RCC 7860 (cell line): ENCODE measurements at places on chromosomes 1 and 21.

DNA sequence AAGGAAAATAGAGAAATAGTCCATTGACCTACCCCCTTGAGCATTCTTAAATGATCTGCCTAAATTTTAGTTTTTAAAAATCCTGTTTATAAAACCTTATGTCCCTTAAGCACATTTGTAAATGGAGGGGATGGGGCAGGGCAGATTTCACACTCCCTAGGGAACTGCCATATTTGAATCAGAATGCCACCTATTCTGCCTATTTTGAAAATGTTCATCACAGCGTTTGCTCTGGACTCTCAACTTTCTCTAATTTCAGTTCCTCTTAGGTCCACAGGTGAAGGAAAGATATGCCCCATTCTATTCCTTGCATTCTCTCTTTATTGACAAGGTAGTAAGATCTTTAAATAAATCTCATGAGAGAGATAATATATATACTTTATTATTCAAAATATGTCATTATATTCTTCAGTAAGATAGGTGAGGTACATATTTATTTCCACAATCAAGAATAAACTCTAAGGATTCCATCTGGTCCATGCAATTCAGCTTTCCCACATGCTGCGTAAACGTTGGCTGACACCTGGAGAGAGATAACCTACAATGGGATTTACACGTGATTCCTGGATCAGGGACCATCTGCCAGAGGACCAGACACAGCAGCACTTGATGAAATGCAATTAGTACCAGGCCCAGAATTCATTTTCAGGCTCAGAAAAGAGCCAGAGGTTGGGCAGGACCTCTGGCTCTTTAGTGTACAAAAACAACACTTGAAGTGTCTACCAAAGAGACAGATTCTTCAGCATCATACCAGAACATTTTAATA, 1.2 kb upstream of the LPGAT1 start:
- DNase-seq: no peak

DNA sequence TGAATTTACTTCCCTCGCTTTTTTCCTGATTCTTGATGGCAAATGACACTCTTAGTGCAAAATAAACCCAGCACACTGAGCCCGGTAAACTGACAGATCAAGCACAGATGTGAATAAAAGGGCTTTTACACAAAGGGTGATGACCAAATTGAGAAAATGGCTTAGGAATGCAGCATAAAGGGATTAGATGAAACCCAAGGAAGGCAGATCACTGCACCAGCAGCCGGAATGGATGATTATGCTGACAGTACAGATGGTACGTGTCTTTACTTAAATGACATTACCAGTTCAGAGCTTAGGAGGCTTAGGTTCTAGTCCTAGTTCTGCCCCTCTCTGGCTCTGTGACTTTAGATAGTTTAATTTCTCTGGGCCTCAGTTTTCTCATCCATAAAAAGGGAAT, 12.0 kb downstream of the PKP1 start:
- no peak for DNase-seq

DNA sequence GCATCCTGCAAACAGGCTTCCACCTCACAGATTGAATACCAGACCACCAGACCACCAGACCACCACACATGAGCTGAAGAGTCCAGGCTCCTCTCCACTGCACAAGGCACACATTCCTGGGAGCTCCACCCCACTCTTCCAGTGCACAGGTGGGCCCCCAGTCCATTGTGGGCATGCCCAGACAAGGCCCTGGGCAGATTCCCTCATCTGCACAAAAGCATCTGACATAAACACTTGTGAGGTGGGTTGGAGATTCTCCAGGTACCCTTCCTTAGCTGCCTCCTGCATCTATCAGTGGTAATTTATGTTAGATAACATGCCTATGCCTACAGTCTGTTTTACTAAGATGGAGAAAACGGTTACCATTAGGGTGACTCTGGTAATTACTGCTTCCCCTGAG, 11.6 kb upstream of the CTBS start:
- DNase-seq: no peak

DNA sequence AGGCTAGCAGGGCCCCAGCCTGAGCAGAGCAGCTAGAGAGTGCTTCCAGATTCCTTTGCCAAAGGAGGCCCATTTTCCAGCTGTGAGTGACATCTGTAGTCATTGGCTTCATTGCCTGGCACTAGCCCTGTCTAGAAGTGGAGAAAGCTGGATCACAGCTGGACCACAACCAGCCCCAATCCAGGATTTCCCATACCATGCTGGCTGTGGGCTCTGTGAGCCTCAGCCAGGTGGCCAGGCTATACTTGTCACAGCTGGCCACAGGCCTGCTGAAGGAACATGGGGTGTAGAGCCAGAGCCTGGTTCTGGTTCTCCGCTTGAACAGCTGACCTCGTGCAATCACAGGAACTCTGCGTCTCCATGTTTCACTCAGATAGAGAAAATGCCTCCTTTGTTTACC, 36.6 kb downstream of the RIMKLA start:
- no peak for DNase-seq

- peak; percentile 89 for DNase-seq
Measured at GRCh38 chr1:201603613-201604232, 64.8 kb downstream of the NAV1 start.

DNA sequence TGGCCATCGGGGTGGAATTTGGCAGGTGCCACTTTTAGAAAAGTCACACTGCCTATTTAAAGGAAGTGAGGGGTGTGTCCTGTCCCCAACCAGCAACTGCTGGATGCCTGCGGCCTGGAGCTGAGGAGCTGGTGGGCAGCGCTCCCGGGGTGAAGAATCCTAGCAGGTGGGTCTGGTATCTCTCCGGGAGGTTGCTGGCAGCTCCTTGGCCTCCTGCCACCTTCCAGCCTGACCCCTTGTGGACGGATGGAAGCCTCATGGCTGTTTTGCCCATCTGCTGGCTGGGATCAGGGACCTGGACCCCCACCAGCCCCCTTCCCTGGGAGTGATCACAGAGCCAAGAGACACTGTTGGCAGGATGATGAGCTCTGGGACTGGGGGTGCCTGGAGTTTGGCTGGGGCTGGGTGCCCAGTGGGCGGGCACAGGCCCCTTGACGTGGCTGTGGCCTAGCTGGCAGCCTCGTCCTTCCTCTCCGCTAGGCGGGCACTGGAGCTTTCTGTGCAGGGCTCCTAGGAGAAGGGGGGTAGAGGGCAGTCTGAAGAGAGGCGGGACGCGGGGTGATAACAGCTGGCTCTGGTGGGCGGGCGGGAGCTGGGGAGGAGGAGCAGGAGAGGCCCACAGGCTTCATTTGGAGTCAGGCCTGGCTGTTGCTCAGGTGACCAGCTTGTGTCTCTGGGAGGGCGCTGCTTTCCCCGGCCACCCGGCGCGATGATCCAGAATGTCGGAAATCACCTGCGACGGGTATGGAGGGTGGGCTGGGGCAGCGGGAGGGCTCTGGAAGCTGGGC, at the start of gene ACOT11:
ACOT11 (plus strand) TSS at position 628 of the 788 bp plus-strand sequence; CDS start at position 710, 82 bp downstream.
- no peak for DNase-seq

DNA sequence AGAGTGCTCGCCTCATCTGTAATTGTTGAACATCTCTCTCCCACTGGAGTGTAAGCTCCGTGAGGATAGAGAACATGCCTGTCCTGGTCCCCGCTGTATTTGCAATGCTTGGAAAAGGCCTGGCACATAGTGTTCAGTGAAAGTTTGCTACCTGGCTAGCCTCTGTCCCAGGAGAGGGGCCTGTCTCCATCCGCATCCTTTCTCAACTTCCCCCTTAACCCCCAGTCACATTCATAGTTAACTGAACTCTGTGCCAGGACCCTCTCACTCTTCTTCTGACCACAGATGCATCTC, 15.2 kb downstream of the SPOCD1 start:
- DNase-seq: no peak

DNA sequence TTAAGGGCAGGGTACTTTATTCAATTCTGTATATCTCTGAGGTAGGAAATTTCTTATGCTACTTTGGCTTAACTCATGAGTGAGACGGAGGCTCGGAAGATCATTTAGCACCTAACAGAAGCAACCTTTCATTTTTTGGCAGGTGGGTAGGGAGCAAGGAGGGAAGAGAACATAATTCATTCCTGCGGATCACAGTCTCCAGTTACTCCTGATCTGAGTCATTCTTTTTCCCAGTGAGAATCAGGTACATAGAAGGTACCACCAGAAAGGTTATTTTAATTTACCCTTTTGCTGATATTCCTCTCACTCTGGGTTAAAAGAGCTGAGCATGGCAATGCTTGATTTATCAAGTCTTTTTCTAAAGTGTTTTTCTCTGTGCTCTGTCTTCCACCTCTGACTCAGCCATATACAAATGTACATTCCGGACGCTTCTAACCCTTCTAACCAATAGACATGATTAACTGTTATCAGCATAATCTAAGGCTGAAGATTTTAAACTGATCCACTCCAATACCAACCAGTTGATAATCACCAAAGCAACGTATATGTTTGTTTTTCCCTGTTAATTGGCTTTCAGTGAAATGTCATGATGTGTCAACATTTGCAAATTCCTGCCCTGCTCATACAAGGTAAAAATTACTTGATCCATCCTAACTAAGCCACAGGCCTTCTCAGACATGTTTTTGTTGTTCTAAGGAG, 271.7 kb downstream of the DUSP10 start:
- DNase-seq: no peak

- no peak for DNase-seq
Measured at GRCh38 chr1:74623716-74624115, 49.9 kb downstream of the ERICH3 start.

- DNase-seq: no peak
Measured at GRCh38 chr21:42363312-42363711, 3.0 kb downstream of the TFF1 start.

- no peak for DNase-seq
Measured at GRCh38 chr21:40623528-40623927, 223.4 kb downstream of the DSCAM start.

GRCh38 chr1:41766041-41766440, 152.7 kb downstream of the HIVEP3 start:
- DNase-seq: no peak
